ENCODE measurements at places on chromosomes 2 and 18. TPM values are rescaled to one million over a fixed set of nuclear protein-coding genes. Genes with fewer than 3 reads are reported as not detected.

The TOGARAM2 gene
- 0.60 TPM for total RNA-seq

The IL37 gene
- total RNA-seq: not detected

The NT5DC4 gene
- not detected for total RNA-seq

The ANKAR gene
- 15.1 TPM for total RNA-seq

The ZSWIM2 gene
- not detected for total RNA-seq

The CACNB4 gene
- total RNA-seq: 8.6 TPM

The STARD7 gene
- 68.0 TPM for total RNA-seq

The KCNG3 gene
- total RNA-seq: 0.05 TPM

- DNase-seq: no peak
Measured at GRCh38 chr2:77552956-77553355, 30.8 kb upstream of the LRRTM4 start.

DNA sequence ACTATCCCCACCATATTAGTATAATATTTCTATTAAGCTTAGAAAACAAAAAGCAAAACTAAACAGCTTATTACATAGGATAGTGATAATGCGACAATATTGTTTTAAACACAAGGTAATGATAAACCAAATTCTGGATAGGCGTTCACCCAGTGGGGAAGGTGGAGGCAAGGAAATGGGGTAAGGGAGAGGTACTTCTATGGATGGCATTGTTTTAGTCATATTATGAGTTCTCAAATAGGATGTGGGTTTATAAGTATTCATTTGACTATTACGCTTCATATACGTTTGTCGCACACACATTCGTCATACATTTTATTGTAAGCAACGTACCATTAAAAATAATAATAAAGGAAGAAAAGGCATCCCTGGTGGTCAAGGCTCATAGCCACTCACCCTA is 88.8 kb upstream of the DNMT3A start:
- DNase-seq: no peak

DNA sequence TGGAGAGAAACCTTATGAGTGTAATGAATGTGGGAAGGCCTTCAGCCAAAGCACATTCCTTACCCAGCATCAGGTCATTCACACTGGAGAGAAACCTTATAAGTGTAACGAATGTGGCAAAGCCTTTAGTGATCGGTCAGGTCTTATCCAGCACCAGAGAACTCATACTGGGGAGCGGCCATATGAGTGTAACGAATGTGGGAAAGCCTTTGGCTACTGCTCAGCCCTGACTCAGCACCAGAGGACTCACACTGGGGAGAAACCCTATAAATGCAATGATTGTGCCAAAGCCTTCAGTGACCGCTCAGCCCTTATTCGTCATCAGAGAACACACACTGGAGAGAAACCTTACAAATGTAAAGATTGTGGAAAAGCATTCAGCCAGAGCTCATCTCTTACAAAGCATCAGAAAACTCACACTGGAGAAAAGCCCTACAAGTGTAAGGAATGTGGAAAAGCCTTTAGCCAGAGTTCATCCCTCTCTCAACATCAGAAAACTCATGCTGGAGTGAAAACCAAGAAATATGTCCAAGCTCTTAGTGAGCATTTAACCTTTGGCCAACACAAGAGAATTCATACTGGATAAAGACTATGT is 7.8 kb downstream of the ZNF892 start:
- no peak for DNase-seq

GRCh38 chr2:182321096-182321495 is 105.7 kb downstream of the PDE1A start:
- no peak for DNase-seq

GRCh38 chr2:179454443-179455171 is 190.0 kb upstream of the SESTD1 start:
- DNase-seq: no peak

DNA sequence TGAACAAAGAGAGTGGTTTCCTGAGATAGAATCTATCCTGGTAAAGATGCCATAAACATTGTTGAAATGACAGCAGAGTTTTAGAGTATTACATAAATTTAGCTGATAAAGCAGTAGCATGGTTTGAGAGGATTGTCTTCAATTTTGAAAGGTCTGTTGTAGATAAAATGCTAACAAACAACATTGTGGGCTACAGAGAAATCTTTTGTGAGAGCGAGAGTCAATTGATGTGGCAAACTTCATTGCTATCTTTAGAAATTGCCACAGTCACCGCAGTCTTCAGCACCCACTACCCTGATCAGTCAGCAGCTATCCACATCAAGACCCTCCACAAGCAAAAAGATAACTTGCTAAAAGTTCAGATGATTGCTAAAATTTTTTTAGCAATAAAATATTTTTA is 17.5 kb downstream of the VRK2 start:
- DNase-seq: no peak

- no peak for DNase-seq
Measured at GRCh38 chr2:235095569-235095968, 143.8 kb downstream of the SH3BP4 start.

- DNase-seq: no peak
Measured at GRCh38 chr2:235413064-235413463, 80.8 kb upstream of the AGAP1 start.

DNA sequence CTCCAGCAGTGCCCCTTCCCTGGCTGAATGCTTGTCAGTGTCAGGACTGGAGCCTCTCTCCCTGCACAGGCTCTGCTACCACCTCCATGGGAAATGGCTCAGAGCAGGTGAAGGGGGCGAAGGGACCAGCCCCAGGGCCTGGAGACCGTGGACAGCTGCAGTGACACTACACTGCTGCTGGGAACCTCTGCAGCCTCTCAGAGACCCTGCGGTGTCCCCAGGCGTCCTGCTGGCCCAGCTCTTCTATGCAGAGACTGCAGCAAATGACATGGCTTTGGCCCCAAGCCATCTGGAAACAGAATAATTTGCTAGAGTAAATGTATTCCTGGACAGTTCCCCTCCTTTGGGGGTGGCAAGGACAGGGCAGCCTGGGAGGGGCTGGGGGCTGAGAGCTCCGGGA is 53.2 kb downstream of the CIB4 start:
- peak; percentile 8 for DNase-seq

DNA sequence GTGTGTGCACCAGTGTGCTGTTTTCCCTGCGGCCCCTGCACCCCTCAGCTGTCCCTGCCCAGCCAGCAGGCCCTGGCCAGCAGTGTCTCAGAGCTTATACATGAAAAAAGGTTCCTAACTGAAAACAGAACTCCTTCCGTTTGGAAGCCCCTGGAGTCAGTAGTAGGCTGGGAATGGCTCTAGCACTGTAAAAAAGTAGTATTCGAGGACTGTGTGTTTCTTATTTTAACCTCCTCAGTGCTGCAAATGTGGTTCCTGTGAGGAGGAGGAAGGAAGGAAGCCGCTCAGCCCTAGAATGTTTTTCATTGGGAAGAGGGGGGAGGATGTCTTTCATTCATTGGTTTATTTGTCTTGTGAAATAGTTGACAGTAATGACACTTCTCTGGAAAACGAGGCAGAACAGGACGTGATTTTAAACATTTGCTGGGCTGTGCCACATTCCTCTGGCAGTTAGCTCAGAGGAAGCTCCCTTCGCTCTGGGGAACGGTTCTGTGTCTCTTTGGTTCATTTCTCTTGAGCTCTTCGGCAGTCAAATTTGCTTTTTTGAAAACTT is 103.5 kb downstream of the SPTBN1 start:
- no peak for DNase-seq

DNA sequence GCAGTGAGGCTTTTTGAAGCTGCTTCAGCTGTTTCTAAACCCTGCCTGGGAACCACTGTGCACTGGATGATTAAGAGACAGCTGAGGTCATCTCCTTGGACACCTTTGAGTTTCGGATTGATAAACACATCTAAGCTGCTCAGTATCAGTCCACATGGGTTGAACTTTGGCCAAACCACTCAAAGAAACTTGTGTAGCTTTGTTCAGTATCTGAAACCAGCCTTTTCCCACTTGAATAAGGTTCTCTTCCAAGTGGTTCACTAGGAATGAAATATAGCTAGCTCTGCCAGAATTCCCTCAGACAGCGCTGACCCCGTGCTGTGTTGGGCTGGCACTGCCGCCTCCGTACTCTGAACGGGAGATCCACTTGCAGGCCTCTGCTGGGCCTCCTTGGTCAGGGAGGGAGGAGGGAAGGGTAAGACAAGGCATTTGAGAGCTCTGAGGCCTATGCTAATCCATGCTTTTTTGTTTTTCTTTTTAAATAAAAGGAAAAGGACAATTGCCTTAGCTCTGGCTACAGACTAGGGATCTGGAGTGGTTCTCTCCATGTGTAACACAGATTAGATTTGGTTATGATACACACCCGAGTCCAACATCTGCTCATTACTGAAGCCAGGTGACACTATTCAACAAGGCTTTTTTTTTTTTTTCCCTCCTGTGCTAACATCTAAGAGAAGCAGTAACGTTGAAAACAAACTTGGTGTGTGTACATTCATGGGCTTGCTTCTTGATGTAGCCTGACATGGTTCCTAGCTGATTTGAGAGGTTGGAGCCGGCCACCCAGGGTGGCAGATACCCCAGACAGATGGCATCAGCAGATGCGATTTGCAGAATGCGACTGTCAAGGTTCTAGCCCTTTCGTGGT is 67.7 kb downstream of the NCK2 start:
- DNase-seq: no peak

DNA sequence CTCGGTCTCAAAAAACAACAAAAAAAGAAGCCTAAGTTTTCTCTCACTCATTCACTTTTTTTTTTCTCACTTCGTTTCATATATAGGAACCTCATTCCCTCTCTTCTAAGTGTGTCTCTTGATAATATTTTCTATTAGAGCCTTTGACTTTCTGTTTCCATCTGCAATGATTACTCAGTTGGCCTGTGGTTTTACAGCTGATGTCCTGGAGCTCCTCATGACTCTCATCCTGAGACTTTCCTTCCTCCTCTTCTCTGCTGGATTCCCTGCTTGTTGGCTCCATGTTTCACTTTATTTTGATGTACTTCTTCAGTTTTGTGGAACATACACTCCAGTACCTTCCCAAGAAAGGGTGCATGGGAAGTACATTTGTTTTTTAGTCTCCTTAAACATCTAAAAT is 154.2 kb upstream of the GATA6 start:
- no peak for DNase-seq

GRCh38 chr18:51278045-51278649 is 80.7 kb upstream of the MEX3C start:
- DNase-seq: no peak

GRCh38 chr2:216807857-216808272 is 52.0 kb downstream of the TNP1 start:
- DNase-seq: no peak

- DNase-seq: no peak
Measured at GRCh38 chr2:102425441-102426132, 2.6 kb downstream of the IL18RAP start.

GRCh38 chr2:7031547-7032245 is 114.5 kb downstream of the RNF144A start:
- no peak for DNase-seq

GRCh38 chr18:22412176-22412911 is 5.4 kb downstream of the CTAGE1 start:
- DNase-seq: no peak

- peak; percentile 90 for DNase-seq
Measured at GRCh38 chr2:102048465-102048864, 56.7 kb downstream of the IL1R2 start.

- DNase-seq: no peak
Measured at GRCh38 chr2:112640800-112641675, 4.7 kb upstream of the SLC20A1 start.

DNA sequence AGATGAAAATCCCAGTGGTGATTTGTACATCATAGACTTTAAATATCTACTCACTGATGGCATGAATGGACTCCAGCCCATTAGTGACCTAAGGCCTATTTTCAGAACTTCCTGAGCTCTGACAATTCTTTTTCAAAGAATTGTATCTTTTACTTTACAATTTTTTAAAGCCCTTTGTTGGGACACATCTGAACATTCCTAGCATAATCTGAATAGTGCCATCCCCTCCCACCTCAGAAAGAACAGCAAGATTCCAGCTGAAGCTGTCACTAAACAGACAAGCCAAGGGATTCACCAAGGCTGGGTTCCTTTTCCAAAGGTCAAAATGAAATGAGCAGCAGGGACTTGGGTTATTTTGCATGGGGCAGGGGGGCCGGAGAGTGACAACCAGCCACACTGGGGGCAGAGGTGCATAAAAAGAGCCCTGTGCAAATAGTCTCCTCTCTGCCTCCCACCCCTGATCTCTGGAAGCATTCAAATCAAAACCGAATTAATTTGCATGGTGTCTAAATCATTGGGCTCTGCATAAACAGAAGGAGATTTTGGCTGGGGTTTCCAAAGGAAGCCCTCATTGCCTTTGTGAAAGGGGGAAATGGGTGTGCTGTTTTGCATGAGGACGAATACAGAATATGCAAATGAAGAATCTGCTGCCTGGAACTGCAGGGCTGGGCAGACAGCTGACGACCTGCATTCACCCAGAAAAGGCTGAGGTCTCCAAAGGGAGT is 17.2 kb downstream of the EPHA4 start:
- no peak for DNase-seq

GRCh38 chr2:178330175-178331017 is 120.6 kb downstream of the PRKRA start:
- DNase-seq: no peak

- DNase-seq: no peak
Measured at GRCh38 chr2:24542269-24542872, 51.3 kb downstream of the NCOA1 start.

DNA sequence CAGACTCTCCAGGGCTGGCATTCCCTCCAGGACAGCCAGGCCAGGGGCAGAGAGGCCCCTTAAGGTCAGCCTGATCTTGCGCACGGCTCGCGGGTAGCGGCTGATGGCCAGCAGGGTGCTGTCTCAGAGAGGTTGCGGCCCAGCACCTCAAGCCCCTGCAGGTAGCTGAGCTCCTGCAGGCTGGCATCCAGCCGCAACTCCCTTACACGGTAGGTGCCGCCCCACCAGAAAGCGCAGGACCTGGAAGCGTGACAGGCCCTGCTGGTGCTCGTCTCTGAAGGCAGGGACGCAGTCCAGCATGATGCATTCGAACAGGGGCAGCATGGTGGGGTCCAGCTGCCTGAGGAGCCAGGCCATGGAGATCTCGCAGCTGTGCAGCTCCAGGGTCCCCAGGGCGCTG is 38.9 kb downstream of the C1D start:
- DNase-seq: no peak

GRCh38 chr2:126883666-126884040 is 15.0 kb upstream of the TEX51 start:
- DNase-seq: no peak

GRCh38 chr2:17541531-17541950 is 1.0 kb downstream of the VSNL1 start:
- peak; percentile 46 for DNase-seq

DNA sequence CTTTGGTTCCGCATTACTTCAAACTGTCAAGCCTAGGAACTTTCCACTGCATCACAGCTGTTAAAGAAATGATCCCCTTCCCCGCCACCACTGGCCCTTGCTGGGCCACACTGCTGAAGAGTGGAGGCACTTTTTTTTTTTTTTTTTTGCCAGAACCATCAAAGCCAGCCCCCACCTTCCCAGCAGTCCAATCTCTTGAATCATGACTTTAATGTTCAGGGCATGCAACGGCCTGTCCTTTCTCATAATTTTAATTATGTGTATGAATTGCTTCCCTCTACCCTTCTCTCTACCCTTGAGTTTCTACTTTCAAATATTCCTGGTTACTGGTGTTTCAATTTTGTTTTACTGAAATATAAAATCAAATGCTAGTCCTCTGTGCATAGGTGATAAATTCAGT is 102.1 kb upstream of the LMAN1 start:
- DNase-seq: no peak

All from posterior vena cava (tissue), 2 donors.